ENCODE measurements at places on chromosomes 4 and X.

GRCh38 chrX:100717363-100717762 lies 14.6 kb downstream of the SYTL4 start:
- DNase-seq: peak; percentile 72

- no peak for DNase-seq
These were observed 221.1 kb downstream of the PTTG2 start for GRCh38 chr4:38181286-38181685.

GRCh38 chrX:135331525-135331924 lies 22.2 kb downstream of the ETDC start:
- no peak for DNase-seq

DNA sequence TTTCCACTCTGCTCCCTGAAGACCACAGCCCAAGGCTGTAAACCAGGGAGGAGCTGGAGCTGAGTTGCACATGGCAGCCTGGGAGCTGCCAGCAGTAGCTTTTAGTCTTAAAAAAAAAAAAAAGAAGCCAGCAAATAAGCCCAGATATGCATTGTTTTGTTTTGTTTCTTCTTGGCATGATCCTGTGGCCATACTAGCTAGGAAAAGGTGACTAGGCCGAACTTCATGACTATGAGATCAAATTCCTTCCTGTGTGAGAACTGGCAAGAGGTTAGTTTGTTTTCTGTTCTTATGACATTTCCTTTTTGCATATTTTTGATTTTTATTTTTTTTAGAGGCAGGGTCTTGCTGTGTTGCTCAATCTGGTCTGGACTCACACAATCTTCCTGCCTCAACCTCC lies 323.3 kb downstream of the DCTD start:
- DNase-seq: no peak

GRCh38 chrX:40152741-40153344 lies 55.1 kb upstream of the BCOR start:
- DNase-seq: no peak

DNA sequence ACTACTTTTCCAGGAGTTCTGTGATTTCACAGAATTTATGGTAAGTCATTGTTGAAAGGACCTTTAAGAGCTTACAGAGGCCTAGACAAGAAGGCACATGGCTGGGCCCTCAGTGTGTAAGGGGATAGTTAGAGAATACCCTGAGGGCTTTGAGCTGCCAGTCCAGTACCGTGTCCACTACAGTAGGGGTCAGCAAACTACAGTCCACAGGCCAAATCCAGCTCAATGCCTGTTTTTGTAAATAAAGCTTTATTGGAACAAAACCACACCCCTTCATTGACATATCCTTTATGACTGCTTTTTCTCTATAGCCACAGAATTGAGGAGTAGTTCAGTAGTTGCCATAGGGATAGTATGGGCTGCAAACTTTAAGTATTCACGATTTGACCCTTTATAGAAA lies 176.2 kb downstream of the MID1 start:
- DNase-seq: no peak

DNA sequence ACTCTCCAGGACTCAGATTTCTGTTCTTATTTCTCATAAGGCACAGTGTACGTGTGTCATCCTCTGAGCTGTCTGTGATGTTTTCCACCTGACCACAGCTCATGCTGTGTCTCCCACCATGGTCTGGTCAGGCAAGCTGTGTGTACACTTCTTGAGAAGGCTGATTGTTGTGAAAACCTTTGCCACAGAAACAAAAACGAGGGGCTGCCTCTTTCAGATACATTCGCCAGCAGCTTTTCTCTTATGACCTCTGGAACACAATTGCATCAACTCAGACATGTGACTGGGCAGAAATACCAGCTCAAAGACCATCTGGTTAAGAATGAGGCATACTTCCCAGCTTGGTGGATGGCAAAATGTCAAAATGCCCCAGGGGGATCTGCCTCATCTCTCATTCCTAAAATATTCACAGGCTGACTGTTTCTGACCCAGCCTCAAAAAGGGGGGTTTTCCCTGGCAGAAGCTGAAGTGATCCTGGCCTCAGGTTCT lies 46.1 kb downstream of the PGRMC2 start:
- DNase-seq: peak; percentile 0

GRCh38 chr4:180426938-180427337 lies 1816.3 kb upstream of the TENM3 start:
- no peak for DNase-seq

- DNase-seq: no peak
These were observed 163.6 kb downstream of the ZNF674 start for GRCh38 chrX:46381630-46382029.

DNA sequence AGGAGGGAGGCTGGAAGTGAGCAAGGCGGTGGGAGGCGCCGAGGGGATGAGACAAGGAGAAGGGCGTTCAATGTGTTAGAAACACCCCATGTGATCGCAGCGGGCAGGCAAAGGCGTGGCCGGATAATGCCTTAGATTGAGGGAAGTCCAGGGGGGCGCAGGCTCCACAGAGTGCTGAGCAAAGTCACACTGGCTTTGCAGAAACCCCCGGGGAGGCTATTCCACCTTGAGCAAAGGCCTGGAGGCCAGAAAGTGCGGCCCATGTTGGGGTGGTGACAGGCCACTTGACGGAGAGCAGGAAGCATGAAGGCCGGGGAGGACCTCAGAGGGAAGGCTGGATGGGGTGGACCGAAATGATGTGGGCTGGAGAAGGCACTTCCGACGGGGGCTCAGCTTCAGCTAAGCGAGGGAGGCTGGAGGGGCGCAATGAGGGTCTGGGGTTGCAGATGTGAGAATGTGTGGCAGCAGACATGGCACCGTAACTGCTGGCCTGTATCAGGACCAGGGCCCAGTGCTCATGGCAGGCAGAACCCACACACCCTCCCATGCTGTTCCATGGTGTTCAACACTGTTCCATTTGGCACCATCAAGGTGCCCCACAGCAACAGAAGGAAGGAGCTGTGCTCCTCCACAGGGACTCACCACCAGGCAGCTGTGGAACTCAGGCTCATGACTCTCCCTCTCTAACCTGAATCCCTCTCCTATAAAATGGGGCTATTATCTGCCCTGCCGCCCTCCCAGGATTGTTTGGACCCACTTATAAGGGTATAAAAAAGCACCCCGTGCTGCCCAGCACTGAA lies 50.3 kb downstream of the HMX1 start:
- no peak for DNase-seq

DNA sequence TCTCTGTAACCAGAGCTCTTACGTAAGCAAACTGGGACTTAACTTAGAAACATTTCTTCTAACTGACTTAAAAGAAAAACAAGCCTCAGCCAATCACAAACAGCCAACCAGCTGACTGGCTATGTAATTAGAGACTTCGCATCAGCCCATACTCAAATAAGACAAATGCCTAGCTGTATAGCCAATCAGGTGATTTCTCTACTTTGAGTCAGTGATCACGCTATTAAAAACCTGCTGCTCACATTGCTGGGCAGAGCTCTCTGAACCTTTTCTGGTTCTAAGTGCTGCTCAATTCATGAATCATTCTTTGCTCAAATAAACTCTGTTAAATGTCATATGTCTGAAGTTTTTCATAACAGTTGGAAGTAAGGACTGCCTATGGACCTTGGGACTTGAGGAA lies 9.9 kb upstream of the SMIM10L2A start:
- DNase-seq: no peak

DNA sequence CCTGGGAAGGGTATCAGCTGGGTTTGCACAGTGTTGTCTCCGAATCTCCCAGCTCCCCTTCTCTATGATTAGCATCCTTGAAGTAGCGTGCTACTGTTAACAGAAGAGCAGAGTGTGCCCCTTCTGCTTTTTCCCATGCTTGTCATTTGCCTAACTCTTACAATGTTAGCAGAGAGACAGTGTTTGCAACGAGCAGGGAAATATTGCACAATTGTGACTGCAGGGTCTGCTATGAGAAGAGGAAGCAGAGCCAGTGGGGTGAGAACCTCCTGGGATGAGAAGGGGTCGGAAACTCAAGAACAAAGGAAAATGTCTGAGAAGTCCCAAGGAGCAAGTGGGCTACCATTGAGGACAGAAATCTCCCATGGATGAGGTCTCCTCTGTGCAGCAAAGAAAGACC lies 7.8 kb upstream of the CHRNA9 start:
- no peak for DNase-seq

GRCh38 chr4:134470544-134470943 lies 269.0 kb upstream of the PABPC4L start:
- DNase-seq: no peak

- DNase-seq: no peak
These were observed 2.3 kb downstream of the MAP3K15 start for GRCh38 chrX:19512961-19513360.

- DNase-seq: no peak
These were observed 87.3 kb downstream of the CFAP299 start for GRCh38 chr4:80422727-80423404.

DNA sequence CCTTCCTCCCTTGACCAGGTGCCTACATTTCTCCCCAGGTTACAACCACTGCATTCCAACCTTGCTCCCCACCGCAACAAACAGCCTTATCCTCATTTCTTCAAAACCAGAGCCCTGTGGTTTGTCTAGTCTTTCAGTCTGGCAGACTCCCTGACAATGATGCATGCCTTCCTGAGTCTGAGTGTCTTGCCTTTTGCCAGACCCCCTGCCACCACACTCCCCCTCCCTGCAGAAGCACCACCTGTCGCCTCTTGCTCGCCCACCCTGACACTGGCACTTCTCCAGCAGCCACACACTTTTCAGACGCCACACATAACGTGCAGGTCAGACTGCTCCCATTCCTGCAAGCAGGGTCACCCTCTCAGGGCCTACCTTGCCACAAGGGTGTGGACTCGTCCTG lies 349.2 kb upstream of the NOCT start:
- DNase-seq: no peak

GRCh38 chrX:75038925-75039324 lies 113.7 kb upstream of the NEXMIF start:
- no peak for DNase-seq

GRCh38 chr4:7417639-7418038 lies 17.1 kb downstream of the PSAPL1 start:
- no peak for DNase-seq

DNA sequence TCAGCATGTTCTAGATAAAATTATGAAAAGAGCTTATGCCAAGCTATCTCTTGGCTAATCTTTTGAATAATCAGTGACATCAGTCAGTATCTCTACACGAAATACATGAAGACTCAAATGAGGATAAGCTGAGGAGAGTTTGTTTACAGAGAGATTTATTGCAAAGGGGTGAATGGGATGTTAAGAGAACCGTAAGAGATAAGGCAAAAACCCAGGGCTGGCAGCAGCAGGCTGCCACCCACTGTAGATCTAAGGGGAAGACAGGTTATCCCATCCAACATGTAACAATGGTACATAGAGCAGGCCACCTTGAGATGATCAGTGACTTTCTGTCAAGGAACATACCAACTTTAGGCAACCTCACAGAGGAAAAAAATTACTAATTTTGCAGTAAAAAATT lies 432.1 kb upstream of the NR3C2 start:
- no peak for DNase-seq

- DNase-seq: no peak
These were observed 69.8 kb downstream of the HAUS3 start for GRCh38 chr4:2172161-2172560.

GRCh38 chrX:108029928-108030711 lies 14.7 kb upstream of the VSIG1 start:
- DNase-seq: no peak

GRCh38 chr4:186948361-186949242 lies 224.9 kb upstream of the FAT1 start:
- DNase-seq: no peak

GRCh38 chr4:133866328-133866699 lies 335.3 kb downstream of the PABPC4L start:
- DNase-seq: no peak

- DNase-seq: peak; percentile 25
These were observed 435 bp downstream of the DCX start for GRCh38 chrX:111411557-111411956.

DNA sequence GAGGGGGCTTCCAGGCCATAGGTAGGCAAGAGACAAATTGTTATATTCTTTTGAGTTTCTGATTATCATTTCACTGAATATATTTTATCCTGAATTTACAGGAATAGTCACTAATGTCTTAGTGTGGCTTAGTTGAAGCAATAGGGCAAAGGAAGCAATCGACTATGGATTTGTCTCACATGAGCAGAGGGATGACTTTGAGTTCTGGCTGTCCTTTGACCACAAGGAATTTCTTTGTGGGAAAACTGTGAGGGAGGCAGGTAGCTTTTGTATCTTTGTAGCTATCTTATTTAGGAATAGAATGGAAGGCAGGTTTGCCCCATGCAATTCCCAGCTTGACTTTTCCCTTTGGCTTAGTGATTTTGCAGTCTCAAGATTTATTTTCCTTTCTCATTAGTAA lies 207.3 kb upstream of the ANXA10 start:
- no peak for DNase-seq

GRCh38 chrX:119155416-119156035 lies 27.9 kb upstream of the KIAA1210 start:
- DNase-seq: no peak

GRCh38 chr4:89582756-89583505 lies 254.0 kb downstream of the SNCA start:
- DNase-seq: no peak

GRCh38 chr4:17702641-17703040 lies 78.8 kb downstream of the FAM184B start:
- no peak for DNase-seq

DNA sequence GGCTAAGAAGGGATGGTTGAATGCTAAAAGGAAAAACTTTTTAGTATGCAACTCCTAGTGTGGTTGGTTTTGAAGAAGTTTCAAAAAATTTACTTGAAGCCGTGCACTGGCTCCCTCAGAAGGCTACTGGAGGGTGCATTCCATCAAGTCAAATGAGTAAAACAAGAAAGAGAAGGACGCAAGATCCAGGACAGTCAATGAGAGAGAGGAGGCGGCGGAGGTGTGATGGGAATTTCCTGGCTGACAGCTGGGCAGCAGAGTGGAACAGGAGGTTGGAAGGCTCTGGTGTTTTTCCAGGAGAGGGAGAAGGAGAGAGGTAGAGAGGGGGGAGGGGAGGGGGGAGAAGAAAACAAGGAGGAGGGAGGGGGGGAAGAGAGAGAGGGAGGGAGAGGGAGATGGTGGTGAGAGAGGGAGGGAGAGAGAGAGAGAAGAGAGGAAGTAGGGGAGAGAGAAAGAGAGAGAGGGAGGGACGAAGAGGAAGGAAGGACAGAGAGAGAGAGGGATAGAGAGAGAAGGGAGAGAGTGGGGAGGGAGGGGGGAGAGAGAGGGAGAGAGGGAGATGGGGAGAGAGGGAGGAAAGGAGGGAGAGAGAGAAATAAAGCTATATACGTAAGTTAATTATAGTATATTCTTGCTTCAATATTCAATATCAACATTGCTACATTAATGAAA lies 126.4 kb downstream of the SH3KBP1 start:
- no peak for DNase-seq

- no peak for DNase-seq
These were observed 230.6 kb downstream of the PCDH7 start for GRCh38 chr4:30950737-30951136.

All from NCI-H2171 (cell line).